ENCODE measurements at places on chromosomes 3 and 15.
A peak's percentile ranks its signal among the peaks of the same experiment; 100 is the strongest.

DNA sequence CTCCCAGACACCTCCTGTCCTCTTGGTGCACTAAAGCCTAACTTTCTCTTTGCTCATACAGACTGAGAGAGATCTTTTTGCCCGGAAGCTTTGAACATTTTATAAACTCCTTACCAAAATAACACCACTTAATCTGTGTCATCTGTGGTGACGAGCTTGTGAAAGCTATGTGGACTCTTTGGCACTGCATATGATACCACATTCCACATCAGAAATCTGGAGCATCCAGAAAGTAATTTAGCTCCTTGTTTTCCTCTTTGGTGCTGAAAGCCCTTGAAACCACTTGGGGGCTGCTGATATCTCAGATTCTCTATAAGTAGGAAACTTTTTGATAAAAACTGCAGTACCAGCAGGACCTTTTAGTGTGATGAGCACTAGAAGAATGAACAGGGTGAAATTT, 128.3 kb downstream of the ALCAM start:
- no peak for DNase-seq

- no peak for DNase-seq
Measured at GRCh38 chr3:169722724-169723123, 42.1 kb downstream of the TERC start.

DNA sequence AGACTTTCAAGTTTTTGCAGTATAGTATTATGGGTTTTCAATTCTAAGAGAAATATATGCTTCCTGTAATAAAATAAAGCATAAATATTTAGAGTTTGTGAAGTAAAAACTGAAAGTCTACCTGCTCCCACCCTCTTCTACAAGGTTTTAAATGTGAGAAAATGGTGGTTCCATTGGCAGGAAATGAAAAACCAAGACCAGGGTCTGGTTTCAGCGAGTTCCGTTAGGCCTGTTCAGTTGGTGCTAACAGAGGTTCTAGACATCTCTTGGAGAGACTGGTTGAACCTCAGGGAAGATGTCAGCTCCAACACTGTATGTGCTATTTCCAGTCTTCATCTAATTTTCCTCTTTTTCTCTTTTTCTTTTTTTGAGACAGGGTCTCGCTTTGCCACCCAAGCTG, 11.8 kb upstream of the MYO1E start:
- DNase-seq: no peak

DNA sequence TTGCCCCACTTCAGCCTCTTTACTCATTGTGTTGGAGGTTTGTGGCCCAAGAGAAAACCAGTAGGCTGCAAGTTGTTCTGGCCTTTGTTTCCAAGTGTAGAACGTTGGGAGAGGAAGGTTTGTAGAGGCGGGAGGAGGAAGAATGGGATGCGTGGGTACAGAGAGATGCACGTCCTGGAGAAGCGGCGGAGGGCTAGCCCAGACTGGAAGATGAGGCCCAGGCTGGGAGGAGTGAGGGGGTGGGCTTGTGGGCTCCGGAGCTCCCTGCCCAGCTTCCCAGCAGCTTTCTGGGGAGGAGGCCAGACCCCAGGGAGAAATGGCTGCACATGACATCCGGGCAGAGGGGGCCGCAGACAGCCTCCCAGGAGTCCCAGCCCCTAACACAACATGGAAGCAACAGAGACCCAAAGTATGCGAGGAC, 5.3 kb downstream of the PLA2G4F start:
- no peak for DNase-seq

DNA sequence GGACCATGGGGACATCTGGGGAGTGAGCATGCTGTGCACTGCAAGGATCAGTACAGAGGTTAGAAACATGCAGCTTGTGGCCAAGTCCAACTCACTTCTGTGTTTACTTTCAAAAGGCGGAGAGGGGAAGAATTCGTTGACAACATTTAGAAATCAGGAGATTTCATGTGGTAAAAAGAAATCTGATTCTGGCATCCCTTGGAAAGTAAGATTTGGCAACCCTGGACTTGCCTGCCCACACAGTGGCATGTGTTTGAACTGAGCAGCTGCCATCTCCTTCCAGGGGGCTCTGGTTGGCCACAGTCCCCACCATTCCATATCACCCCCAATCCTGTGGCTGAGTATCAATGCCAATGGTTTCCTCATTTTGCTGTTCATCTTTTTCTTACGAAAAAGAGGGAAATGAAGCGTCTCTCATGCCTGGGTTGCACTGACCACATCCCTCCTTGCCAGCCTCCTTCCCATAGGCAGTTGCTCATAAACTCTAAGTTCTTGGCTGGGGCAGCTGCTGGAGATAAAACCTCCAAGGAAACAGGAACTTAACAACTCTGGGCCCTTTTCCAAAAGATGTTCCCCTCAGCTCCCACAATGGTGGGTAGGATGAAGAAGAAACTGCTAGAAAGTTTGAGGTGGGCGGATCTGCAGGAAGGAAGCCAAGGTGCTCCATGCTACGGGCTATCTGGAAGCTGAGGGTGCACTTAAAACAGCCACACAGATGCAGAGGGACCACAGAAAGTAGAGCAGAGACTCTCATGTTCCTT, 29.2 kb downstream of the SLC6A11 start:
- no peak for DNase-seq

DNA sequence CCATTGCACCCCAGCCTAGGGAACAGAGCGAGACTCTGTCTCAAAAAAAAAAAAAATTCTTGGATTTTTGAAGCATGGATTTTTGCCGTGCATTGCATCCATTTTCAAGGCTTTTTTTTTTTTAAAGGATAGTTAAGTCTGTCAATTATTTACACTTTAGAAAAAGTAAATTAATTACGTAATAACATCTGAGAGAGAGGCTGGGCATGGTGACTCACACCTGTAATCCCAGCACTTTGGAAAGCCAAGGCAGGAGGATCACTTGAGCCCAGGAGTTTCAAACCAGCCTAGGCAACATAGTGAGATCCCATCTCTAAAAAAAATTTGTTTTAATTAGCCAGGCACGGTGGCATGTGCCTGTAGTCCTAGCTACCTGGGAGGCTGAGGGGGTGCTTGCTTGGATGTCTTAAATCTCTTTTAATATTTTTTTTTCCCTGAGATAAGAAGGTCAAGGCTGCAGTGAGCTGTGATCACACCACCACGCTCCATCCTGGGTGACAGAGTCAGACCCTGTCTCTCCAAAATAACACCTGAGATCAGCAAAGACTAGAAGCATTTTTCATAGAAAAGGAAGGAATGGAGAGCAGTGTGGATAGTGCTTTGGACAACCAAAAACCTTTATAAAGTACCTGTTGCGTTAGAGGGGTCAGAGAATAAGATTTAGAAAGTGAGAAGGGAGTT, 6.8 kb upstream of the SENP7 start:
- DNase-seq: no peak

- DNase-seq: no peak
Measured at GRCh38 chr15:83053151-83053550, 13.9 kb downstream of the BTBD1 start.

DNA sequence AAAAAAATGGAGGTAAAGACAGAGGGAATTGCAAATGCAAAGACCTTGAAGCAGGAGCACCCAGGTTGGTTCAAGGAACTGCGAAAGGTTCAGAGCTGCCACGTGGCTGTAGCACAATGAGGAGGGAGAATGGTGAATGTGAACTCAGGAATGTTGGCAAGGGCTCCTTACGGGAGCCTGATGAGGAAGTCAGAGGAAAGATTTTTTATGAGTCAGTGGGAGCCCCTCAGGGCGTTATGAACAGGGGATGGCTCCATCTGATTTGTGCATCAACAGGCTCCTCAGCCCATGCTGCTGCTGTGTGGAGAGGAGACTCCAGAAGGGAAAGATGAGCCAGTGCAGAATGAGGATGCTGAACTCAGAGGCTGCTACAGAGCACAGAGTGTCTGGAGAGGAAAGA, 194.4 kb downstream of the ARRDC4 start:
- no peak for DNase-seq

DNA sequence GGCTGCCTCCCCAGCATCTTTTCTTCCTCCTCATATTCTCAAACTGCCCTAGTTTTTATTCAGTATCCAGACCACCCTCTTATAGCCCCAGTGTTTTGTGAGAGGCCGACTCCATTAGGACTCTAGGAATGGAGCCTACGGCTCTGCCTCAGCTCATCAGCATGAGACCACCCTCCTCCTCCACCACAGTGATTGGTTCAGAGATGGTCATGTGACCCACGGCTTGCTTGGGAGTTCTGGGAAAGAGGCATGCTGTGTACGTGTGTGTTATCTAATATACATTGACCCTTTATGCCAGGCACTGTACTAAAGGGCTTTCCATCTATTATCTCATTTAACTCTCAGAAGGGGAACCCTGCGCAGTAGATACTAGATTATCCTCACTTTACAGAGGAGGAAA, 17.8 kb upstream of the CMTM7 start:
- DNase-seq: no peak

- no peak for DNase-seq
Measured at GRCh38 chr3:139327231-139327630, 16.6 kb upstream of the MRPS22 start.

DNA sequence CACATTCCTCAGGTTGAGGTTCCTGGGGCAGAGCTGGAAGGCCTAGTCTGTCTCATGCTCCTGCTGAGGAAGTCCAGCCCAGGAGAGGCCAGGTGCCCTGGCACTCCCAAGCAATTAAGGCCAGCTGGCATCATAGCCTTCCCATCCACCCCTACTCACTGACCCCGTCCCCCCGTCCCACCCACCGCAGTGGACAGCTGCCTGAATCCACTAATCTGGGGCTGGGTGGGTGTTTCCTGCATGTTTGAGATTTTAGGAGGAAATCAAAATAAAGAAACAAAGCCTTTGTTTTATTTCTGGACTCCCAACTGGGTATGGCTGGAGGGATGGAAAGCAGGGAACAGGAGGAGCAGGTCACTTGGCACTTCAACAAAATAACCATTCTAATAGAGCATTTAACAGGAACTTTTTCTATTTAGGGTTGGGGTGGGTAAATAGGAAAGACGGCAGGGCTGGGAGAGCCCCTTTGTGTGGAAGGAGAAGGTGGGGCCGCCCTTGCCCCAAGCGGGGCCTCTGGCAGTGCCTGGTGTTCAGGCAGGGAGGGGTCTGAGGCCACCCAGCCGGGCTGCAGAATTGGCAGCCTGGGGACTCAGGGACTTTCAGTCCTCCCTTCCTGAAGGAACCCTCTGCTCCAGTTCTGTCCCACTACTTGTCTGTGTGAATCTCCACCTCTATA, 8.5 kb downstream of the MRAS start:
- no peak for DNase-seq

DNA sequence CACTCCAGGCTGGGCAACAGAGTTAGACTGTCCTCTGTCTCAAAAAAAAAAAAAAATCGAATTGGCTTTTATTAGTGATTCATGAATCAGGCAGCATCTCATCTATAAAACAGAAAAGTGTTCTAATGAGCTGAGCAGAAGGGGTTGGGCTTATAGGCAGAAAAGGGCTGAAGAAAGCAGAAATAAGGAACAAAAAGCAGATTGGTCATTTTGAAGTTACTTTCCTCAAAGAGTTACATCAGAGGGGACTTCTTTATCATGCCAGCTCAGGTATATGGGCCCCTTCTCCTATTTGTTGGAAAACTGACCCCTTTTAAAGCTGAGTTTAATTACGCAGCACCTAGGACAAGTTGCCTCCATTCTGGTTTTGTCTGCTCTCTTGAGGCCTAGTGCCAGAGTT, 722 bp upstream of the POGLUT1 start:
- DNase-seq: no peak

GRCh38 chr15:62391641-62392262, 226.7 kb upstream of the C2CD4B start:
- DNase-seq: peak; percentile 42

DNA sequence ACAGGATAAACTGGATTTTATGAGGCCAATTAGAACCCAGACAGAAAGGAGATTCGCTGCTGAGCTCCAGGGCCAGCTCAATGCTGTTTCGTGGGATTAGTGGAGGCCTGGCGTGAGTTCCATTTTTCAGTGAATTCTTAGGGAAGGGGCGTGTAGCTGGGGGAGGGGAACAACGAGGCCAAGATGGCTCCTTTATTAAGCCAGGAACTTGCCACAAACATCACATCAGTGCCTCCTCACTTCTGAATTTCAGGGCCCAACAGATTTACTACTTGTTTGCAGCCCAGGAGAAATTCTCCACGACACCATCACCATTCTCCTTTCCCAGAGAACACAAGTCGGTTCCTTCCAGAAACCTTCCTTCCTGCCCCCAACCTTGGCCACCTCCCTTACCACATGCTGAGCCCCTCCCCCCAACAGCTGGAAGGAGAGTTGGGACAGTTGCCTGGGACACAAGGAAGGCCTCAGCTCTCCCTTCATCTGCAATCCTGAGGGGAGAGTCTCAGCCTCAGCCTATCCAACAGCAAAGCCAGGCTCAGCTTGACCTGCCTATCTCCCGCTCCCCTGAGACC, 5.8 kb downstream of the IGDCC4 start:
- DNase-seq: no peak

DNA sequence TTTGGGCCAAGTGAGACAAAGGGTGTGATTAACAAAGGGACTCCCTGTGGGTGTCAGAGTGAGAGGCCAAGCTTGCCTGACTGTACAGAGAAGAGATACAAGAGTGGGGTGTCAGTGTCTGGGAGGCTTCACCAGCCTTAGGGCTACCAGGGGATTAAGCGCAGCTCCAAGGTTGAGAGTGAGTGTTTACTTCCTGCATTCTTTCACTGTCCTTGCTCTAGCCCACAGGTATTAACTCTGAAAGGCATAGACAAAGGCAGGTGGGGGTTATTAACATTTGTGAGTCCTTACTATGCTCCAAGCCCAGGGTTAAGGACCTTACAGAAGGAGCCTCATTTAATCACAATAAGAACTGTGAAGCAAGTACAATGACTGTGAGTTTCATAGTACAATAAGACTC, 107.6 kb downstream of the IL20RB start:
- DNase-seq: no peak

DNA sequence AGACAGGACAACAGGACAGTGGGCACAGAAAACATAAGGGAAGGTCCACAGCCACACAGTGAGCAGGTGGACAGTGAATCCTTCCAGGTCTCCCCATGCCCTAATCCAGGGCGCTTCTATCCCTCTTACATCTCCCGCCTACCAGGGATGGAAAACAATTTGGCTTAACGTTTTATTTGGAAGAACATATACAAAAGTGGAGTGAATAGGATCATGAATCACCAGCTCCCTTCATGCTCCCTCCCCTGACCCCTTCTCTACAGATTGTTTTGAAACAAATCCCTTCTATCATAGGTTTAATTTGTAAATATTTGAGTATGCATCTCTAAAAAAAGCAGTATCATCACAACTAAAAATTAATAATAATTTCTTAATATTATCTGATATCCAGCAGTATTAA, 52.5 kb downstream of the CLDN11 start:
- no peak for DNase-seq

GRCh38 chr15:51575775-51576174, 46.8 kb downstream of the DMXL2 start:
- no peak for DNase-seq

- no peak for DNase-seq
Measured at GRCh38 chr3:143775459-143775858, 72.8 kb downstream of the SLC9A9 start.

- DNase-seq: no peak
Measured at GRCh38 chr15:48463366-48463880, 132.2 kb downstream of the DUT start.

DNA sequence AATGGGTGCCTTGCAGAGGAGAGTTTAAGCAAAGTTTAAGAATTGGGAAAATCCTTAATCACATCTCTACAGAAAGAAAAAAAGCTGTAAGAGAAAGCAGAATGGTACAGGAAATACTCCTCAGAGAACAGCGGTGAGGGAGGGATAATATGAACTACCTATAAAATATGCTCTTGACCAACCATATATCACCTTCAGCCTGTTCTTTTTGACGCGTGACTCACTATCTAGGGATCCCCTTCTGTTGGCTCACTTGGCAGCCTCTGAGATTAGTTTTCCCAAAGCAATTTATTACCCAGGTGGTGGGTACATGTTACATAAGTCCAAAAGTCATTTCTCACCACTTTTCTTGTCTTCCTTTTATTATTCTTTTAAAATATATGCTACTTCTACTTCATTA, 97.7 kb downstream of the CNTN6 start:
- no peak for DNase-seq

Data from NCI-H2171 (cell line).